ENCODE measurements at places on chromosomes 12 and 14.

DNA sequence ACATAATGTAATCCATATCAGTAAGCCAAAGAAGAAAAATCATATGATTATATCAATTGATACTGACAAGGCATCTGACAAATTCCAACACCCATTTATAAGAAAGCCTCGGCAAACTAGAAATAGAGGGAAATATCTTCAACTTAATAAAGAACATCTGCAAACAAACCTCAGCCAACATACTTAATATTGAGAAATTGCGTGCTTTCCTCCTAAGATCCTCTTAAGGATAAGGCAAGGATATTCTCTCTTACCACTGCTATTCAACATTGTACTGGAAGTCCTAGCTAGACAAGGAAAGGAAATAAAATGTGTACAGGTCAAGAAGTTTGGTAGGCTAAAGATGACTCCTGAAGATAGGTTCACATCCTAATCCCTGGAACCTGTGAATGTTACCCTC is 115.9 kb downstream of the DERA start:
- DNase-seq = no peak

DNA sequence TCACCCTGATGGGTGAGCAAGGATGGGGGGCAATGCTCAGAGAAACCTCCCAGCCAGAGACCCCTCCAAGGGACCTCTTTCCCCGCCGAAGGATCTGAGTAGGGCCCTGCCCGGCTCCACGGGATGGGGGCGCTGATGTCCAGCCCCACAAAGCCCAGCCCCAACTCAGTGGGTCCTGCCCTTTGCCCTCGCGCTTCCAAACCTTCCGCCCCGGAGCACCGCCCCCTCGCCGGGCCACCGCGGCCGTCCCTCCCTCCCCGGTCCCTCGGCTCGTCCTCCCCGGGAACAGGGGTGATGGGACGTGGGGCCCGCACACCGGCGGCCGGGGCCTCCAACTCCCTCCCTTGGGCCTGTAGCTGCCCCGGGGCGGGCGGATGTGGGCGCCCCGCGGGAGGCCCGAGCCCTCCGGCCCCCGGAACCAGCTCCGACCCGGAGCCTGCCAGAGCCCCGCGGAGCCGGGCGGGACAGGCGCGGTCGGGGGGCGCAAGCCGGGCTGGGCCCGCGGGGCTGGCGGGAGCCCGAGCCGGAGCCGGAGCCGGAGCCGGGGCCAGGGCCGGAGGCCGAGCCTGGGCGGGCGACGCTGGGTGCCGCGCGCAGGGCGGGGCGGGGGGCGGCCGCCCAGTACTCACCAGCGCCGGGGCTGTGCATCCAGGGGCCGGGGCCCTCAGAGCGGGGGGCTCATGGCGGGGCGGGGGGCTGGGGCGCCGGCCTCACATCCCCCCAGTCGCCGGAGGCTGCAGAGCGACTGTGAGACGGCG is 386 bp downstream of the HDAC7 start:
- no peak for DNase-seq

- DNase-seq = no peak
Measured at GRCh38 chr12:124675881-124676713, 108.7 kb upstream of the NCOR2 start.

- no peak for DNase-seq
Measured at GRCh38 chr14:23537351-23538049, 14.1 kb downstream of the ZFHX2 start.

- DNase-seq = no peak
Measured at GRCh38 chr12:121576851-121577391, 3.9 kb downstream of the KDM2B start.

DNA sequence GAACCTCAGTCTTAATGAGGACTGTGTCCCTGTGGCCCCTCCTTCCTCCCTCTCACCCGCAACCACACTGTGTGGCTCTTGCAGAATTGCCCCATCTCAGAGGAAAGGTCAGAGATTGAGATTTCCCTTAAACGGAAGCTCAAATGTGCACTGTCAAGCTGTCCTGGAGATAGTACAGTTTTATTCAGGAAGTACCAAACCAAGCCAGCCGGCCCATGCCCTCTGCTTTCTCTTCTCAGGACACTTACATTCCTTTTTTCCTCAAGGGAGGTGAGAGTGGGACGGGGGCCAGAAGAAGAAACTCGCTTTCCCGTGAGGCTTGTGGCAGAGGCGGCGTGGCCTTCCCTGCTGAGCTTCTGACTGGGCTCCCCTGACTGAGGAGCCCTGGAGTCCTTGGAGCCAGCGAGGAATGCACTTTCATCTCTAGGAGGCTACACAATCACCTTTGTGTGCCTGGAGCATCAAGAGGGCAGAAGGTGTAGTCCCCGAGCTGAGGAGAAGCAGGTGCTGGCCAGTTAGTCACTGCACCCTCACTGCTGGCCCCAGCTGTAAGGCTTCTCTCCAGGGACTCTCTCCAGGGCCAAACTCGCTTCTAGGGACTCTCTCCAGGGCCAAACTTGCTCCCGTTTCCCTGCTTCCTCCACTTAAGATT is 24.1 kb upstream of the ATP2A2 start:
- DNase-seq = no peak

DNA sequence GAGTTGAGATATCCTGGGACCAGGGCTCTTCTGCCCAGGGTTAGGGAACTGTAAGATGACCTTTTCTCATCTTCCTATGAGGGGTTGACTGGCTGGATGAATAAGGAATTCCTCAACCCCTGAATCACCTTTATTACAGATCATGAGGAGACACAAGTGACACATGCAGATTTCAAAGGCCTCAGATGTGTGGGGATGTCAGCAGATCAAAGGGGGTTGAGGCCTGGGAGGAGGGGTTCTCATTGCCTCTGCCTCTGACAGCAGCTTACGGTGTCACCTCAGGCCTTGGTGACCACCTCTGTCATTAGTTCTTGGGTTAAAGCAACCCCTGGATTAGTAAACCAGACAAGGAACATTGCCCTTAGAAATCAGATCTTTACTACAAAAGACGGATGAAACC is 2.1 kb upstream of the KRT72 start:
- DNase-seq = no peak

DNA sequence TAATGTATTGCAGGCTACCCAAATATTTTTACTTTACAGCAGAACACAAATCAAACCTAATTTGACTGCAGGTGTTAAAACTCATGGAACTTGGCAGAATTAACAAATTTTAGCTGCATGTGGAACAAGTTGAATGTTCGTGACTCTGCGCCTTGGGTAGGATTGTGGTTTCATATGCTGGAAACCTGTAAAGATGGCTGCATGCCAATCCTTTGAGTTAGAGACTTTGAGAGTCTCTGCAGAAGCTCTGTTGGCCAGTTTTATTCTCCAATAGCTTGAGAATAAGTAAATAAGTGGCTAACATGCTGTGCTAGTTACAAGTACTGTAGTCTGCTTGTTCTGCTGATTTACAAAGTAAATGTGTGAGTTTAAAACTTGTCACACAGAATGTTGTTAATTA is 77.8 kb downstream of the PDE6H start:
- DNase-seq = no peak

- DNase-seq = no peak
Measured at GRCh38 chr12:18939051-18939450, 190.5 kb upstream of the PLEKHA5 start.

DNA sequence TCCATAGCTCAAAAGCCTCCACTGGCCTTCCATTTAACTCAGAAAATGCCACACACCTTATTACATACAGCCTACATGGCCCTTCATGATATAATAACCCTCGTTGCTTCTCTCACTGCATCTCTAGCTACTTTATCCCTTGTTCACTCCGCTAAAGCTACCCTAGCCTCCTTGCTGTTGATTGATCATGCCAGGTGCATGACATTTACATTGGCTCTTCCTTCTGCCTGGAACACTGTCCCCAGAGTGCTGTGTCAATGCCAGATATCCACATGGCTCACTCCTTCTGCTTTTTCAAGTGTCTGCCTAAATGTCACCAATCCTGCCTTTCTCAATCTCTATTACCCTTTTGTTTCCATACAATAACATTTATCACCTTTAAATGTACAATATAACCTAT is 58.3 kb downstream of the CAND1 start:
- no peak for DNase-seq

DNA sequence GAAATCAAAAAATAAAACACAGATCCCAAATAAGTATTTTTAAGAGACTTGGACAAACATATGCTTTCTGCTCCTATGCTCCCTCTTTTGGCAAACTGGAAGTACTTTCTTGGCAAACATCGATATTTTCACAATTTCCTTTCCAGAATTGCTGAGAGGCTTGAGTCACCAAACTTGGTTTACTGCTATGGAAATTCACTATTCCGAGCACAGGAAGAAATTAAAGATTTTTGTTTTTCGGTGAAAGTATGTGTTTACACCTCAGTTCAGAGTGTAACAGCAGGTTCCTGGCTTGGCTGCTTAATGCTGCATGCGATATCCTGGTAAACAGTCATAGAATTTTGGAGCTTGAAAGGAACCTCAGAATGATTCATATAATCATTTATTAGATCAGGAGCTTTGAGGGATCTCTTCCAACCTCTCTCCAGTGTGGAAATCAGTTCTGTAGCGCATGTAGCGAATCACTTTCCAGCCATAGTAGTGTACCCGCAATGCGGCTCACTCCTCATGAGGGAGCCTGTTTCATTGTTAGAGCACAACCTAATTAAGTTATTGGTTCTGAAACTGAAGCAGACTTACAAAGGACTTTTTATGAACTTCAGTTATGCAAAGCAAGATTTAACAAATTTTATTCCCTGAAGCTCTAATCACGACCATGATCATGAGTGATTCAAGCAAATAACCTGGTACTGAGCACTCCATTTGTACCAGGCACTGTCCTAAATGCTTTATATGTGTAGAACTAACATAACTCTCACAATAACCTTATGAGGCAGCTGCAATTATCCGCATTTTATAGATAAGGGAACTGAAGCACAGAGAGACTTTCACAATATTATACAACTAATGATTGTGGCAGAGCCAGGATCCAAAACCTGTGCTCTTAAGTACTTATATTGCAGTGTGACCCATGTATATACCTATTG is 56.4 kb upstream of the ATP2A2 start:
- no peak for DNase-seq

DNA sequence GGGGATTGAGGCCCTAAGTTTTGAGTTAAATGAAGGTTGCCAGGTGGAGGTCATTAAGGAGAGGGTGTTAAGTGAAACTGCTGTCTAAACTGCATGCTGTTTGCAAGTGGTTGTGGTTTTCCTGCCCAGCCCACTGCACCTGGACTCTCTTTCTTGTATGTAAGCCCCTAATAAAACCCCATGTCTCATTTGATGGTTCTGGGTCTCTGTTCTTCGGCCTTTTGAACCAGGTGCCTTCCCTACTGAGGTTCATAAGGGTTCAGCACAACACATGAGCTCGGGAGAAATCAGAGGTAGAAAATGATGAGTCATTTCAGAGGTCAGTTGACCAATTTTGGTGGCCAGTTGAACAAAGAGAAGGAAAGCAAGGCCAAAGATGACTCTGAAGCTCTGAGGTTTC is 382.5 kb downstream of the RPS29 start:
- no peak for DNase-seq

GRCh38 chr12:47739979-47740378 is 14.7 kb upstream of the ENDOU start:
- DNase-seq = no peak

- no peak for DNase-seq
Measured at GRCh38 chr12:22048351-22049041, 2.5 kb downstream of the CMAS start.

- no peak for DNase-seq
Measured at GRCh38 chr12:49330032-49330619, 6.9 kb downstream of the C1QL4 start.

Measured in stimulated activated CD8-positive, alpha-beta memory T cell treated with anti-CD3 and anti-CD28 coated beads, Interleukin-2, amount 100 ng/mL, for 1 hour (primary cell).